ENCODE measurements at places on chromosomes 12 and 14.

DNA sequence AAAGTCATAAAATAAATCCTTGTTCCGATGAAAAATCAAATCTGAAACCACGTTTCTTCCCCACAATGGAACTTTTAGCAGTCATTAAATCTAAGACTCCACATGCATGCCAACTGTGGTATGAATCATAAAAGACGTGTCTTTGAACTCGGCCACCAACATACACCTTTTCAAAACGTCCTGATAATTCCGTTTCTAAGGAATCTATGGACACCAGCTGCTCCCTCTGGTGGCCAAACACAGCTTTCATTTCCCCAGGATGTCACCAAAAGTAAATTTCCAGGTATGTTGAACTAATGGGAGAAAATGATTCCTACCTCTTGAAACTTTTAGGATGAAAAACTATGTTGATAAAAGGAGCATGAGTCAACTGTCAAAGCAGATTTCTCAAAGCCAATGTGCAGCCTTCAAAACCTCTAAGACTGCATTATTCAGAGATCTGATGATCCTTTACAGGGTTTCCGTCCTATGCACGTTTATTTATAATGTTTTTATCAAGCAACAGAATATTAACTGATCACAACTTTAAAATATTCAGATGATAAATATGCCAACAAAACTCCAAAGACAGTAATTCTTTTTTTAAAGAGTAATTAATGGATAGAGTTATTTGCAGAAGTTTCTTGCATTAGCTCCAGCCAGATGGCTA, 96.2 kb downstream of the CIT start:
- DNase-seq, result no peak

- DNase-seq, result no peak
These were observed 296.3 kb upstream of the PRKD1 start for GRCh38 chr14:30223966-30224365.

DNA sequence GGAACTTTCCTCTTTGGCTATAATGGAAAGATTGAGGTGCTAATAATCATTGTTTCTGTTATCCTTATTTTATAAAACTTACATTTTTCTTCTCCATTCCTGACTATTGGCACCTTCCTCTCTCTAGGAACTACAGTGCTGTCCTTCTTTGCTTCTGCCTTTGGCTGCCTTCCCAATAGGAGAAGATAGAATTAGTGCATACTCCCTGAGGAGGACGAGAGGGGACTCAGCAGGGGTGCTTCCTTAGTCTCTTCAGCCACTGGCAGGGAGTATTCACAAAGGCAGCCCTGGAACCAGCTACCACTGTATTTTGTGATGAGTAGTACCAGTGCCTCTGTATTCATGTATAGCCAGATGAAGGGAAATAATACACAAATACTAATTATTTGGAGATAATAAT, 208.5 kb downstream of the FOXG1 start:
- no peak for DNase-seq

GRCh38 chr14:70731447-70732239, 77.7 kb downstream of the MAP3K9 start:
- no peak for DNase-seq

DNA sequence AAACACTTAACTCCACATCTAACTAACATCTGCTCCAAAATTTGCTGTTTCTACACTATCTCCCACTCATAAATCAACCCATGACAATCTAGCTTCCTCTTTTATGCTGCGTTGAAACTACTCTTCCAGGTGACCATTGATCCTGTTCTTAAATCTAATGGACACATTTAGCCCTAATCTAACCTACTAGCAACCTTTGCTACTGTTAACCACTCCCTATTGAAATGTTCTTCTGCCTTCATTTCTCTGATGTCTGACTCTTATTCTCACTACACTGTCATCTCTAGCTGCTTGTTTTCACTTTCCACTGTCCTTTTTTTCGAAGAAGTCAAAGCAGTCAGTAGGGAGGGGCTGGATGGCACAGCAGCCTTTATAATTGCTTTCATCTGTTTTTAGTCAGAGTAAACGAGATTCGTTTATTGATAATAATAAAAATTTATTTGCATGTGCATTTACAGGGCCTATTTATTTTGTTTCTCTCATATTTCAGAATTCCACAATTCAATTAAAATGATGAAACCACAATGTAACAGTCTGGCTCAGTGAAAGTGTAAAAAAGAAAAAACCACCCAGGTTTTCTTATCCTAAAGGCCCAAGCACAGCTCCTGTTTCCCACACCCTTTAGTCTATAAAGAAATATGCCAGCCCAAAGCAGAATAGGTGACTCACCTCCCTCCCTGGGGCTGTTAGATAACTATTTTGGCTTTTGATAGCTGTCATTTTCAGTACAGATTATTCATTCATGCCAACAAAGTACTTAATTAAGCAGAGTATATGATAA, 44.9 kb downstream of the ATP2B1 start:
- DNase-seq, result no peak

GRCh38 chr12:98388126-98388525, 127.3 kb upstream of the TMPO start:
- no peak for DNase-seq

DNA sequence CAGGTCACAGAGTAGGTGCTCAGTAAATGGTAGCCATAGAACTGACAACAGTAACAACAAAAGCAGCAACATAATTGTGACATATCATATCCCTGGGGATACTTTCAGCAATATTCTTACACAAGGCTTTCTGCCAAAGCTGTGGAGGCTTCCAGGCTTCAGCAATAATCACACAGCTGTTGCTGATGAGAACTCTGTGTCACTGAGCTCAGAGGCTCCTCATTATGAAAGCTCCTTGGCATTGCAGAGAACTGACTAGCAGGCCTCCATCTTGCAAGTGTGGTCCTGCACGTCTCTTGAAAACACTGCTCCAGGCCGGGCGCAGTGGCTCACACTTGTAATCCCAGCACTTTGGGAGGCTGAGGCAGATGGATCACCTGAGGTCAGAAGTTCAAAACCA, 97.3 kb upstream of the BTG1 start:
- no peak for DNase-seq

DNA sequence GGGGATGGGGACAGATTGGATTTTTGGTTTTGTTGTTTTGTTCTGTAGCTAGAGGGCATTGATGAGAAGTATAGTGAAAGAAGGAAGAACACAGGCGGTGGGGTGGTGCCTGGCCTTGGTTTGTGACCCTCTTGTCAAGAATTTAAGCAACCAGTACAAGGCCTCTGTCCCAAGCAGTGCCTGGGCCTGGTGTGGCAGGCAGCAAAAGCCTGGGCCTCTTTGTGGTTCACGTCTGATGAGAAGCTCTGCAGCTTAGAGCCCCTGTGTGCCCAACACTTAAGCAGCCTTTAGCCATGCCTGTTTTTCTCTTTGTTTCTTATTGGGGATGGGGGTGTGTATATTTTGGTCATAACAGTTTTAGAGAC, 98.0 kb downstream of the PPP2R5C start:
- DNase-seq, result no peak
